ENCODE measurements at places on chromosomes 11 and 22.

- H3K27me3 ChIP-seq = peaks cover 30% of the 10 kb centered on the region
- no peaks in the 10 kb centered on the region for H3K4me1 ChIP-seq
- H3K27ac ChIP-seq = no peak overlapping the region
- no peaks in the 10 kb centered on the region for H3K36me3 ChIP-seq
- H3K4me3 ChIP-seq = no peak overlapping the region
These were observed 90.2 kb downstream of the SEZ6L start for GRCh38 chr22:26259510-26259909.

DNA sequence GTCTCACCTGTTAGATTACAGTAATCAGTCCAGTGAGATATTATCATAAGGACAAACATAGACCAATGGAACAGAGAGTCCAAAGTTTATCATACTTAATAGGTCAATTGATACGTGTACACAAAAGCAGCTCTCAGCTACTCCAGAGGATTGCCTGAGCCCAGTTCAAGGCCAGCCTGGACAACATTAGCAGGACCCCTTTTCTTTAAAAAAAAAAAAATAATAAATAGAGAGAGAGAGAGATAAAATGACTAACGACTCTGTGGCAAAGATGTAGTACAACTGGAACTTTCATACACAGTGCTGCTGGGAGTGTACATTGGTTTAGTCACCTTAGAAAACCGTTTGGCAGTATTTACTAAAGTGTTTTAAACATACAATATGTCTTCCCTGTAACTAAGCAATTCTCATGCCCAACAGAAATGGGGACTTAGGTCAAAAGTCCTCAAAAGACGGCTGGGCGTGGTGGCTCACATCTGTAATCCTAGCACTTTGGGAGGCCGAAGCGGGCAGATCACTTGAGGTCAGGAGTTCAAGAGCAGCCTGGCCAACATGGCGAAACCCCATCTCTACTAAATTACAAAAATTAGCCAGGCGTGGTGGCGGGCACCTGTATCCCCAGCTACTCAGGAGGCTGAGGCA lies 10.6 kb downstream of the SNX32 start:
- H3K36me3 ChIP-seq = no peaks in the 10 kb centered on the region
- H3K4me1 ChIP-seq = no peaks in the 10 kb centered on the region
- DNase-seq = no peak
- H3K4me3 ChIP-seq = no peak overlapping the region
- H3K27ac ChIP-seq = no peak overlapping the region

GRCh38 chr22:38177926-38178604 lies 3.6 kb downstream of the PLA2G6 start:
- peak overlapping the region; percentile 87 for H3K27ac ChIP-seq
- H3K27me3 ChIP-seq = no peaks in the 10 kb centered on the region
- peaks cover 78% of the 10 kb centered on the region for H3K4me1 ChIP-seq
- H3K4me3 ChIP-seq = no peak overlapping the region

- H3K27ac ChIP-seq = no peak overlapping the region
- no peaks in the 10 kb centered on the region for H3K4me1 ChIP-seq
- H3K36me3 ChIP-seq = no peaks in the 10 kb centered on the region
- no peak overlapping the region for H3K4me3 ChIP-seq
- no peak for DNase-seq
- H3K27me3 ChIP-seq = peaks cover 19% of the 10 kb centered on the region
These were observed 11.0 kb upstream of the AMOTL1 start for GRCh38 chr11:94757037-94757735.

DNA sequence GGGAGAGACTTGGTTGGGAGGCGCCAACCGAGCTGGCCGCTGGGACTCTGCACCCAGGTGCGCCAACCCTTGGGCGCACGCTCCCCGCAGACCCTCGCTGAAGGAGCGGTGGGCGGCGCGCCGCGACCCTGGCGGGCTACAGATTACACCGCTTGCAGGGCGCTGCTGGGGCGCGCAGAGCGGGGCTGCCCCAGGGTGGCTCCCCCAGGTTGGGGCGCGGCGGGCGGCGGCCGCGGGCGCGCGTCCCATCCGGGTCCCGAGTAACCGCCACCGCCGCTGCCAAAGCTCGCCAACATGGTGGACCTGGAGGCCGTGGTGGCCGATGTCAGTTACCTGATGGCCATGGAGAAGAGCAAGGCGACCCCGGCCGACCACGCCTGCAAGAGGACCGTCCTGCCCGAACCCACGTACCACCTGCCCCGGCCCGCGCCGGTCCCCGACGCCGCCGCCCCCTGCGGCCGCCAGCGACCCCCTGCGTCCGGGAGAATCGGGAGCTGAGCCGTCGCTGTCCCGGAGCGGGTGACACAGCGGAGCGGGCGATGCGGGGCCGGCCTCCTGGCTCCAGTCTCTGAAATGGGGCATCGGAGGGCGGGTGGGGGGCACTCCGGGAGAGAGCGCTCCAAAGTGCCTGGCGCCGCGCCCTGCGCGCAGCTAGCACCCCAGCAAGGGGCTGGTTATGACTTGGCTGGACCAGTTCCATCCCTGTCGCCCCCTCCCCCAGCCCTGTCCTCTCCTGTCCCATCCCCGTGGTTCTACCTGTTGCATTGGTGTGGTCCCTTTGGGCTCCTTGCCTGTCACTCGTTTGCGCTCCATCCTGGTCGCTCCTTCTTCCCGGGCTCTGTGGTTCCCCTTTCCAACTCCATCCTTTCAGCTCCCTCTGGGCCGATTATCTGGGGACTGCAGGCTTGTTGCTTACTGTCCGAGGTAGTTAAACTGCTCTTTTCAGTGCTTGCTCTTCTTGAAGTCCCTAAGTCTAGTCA lies 143.3 kb upstream of the GRK3 start:
- H3K4me1 ChIP-seq = peaks cover 23% of the 10 kb centered on the region
- no peaks in the 10 kb centered on the region for H3K36me3 ChIP-seq
- H3K4me3 ChIP-seq = peak overlapping the region; percentile 57
- H3K27me3 ChIP-seq = peaks cover 71% of the 10 kb centered on the region
- H3K27ac ChIP-seq = no peak overlapping the region
